ENCODE measurements at places on chromosomes 4 and X.

DNA sequence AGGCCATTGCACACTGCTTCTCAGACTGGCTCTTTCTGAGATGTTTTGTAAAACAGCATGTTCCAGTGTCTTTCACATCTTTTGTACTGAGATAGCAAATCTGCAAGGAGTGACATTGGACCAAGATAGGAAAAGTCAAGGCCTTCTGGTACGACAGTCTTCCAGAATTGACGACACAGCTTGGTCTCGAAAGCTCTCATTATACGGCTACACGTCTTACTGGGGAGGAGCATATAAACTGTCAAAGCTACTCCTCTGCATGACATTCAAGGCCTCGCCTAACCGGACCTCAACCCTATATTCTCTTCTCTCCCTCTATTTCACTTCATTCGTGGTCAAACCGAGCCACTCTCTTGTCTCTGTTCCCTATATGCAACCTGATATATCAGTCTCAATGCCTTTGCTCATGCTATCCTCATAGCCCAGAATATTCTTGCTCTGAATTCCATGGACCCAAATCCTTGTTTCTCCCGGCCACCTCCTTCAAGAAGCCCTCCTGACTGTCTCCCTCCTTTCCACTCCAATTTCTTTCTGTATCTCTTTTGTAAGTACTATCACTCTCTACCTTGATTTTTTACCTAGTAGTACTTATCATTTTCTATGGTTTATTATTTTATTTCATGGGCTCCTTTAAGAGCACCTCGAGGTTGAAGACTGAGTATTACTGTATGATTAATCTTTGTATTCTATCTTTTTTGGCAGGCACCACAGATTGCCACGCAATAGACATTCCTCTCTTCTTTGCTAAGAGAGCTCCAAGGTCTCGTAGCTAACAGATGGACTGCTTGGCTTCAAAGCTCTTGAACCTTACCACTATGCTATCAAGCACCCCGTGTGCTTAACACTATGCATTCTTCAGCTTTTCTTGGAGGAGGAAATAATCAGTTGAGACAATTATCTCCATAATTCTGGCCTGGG is 35.1 kb downstream of the RBM47 start:
- no peak for DNase-seq

- DNase-seq: peak; percentile 50
Measured at GRCh38 chr4:82268050-82268825, 105.6 kb downstream of the HNRNPD start.

GRCh38 chrX:68870357-68870756 is 41.5 kb downstream of the EFNB1 start:
- DNase-seq: no peak

DNA sequence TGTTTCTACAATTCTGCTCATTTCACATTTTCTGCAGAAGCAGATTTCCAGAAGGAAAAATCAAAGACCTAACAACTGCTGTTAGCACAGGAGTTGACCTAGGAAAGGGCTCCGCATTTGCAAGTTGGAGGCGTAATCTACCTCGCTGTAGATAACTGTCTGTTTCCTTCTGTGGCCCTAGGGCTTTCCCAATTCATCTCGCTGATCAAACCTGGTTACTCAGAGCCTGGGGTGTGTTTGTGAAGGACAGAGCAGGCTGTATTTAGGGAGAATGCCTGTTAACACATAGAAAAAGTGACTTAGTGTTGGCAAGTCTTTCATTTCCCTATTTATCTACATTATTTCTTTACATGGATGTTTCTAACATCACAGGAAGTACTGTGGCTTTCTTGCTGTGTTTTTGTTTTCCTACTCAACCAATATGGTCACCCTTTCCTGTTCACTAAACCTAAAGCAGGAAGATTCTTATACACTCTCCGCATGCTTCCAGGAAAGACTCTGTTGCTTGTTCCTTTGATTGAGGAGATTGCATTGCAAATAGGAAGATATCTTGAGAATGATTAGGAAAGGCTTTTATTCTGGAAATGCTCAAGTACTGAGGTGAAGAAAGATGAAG is 40.5 kb downstream of the AGA start:
- no peak for DNase-seq

DNA sequence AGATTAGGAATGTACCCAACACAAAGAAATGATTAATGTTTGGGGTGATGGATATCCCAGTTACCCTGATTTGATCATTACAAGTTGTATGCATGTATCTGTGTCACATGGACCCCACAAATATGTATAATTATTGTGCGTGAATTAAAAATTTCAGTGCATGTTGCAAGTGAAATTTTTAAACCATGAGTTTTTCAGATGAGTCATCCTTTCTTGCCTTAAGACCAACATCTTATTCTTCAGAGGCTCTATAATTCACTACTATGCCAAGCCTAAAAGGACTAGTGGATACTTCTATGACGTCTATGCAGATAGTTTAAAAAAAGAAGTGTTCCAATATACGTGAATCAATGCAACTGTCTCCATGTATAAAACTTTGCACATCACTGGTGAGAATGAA is 113.0 kb upstream of the SH3RF1 start:
- DNase-seq: no peak

DNA sequence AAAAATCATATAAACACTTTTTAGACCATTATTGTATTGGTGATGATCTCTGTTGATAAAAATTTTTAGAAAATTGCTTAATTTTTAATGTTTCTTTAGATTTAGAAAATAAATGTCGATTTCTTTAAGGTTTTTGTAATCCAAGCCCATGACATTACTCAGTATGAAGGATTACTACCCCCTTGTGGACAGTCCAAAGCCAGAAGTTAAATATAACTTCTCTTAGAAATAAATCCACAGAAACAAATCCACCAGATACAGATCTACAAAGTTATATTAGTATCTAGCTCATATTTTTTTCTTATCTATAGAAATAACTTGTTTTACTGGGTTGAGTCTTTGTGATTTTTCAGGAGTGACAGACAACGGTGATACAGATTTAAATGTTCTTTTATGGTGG is 18.9 kb downstream of the TIFA start:
- no peak for DNase-seq
